ENCODE measurements at places on chromosomes 12 and 14.
A peak's percentile ranks its signal among the peaks of the same experiment; 100 is the strongest.

- no peak for DNase-seq
Measured at GRCh38 chr12:53963434-53964314, 9.0 kb downstream of the HOXC12 start.

- no peak for DNase-seq
Measured at GRCh38 chr14:85487215-85487614, 42.7 kb upstream of the FLRT2 start.

DNA sequence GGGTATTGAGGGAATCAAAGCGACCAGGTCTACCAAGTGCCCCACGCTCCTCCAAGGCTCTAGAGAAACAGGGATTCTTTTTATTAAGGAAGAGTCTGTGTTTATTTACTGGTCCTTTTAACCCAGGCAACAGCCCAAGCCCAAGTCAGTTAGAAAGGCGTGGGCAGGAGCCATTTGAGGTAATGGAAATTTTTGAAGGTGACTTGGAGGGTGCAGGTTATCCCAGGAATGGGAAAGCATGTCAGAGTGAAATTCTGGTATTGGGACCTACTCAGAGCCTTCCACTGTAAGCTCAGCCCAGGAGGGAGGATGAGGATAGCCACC is 2.9 kb downstream of the SLC6A12 start:
- DNase-seq, result no peak

DNA sequence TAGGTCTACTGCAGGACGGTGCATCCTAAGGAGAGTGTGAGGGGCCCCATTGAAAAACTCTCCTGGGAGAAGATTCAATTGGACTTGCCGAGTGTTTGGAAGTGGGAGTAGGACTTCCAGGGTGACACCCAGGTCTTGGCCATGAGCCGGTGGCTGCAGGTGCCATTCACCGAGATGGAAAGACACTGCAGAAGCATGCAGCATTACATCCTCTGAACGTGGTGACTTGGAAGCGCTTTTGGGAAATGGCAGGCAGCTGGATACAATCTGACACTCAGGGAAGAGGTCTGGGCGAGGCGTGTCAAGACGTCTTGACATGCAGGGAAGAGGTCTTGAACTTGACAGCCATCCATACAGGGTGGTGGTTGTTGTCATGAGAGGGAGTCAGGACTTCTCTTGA is 126.9 kb downstream of the PAPOLA start:
- no peak for DNase-seq

- DNase-seq, result no peak
Measured at GRCh38 chr12:58528271-58528670, 392.0 kb downstream of the LRIG3 start.

- DNase-seq, result no peak
Measured at GRCh38 chr12:121113057-121113456, 19.6 kb upstream of the P2RX7 start.

GRCh38 chr12:45644541-45644940 is 85.0 kb upstream of the ARID2 start:
- DNase-seq, result no peak

- no peak for DNase-seq
Measured at GRCh38 chr12:70784042-70784668, 136.4 kb downstream of the PTPRR start.

- no peak for DNase-seq
Measured at GRCh38 chr12:3092764-3093163, 15.6 kb downstream of the TSPAN9 start.

- no peak for DNase-seq
Measured at GRCh38 chr12:94267921-94268471, 119.6 kb downstream of the PLXNC1 start.

- DNase-seq, result no peak
Measured at GRCh38 chr14:38505973-38506249, 250.0 kb upstream of the CLEC14A start.

- peak; percentile 95 for DNase-seq
Measured at GRCh38 chr12:118376089-118377020, at the start of gene SUDS3. Gene SUDS3 (plus strand): TSS chr12:118376555. CDS start chr12:118376692, 137 bp downstream.

DNA sequence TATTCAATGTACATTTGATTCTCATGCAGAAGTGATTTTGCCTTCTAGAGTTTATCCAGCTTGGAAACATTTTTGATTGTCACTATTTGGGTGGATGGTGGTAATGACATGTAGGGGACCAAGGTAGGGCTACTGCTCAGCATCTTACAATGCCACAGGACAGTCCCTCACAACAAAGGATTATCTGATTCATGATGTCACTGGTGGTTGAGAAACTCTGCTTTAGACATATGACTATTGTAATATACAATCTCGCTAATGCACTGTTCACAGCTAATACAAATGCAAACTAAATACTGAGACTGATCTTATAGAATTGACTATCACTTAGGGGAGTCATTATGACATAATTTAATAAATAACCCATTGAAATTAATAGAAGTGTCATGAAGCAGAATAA is 60.4 kb upstream of the BTG1 start:
- DNase-seq, result no peak

GRCh38 chr14:38238332-38238731 is 17.6 kb downstream of the CLEC14A start:
- no peak for DNase-seq

GRCh38 chr14:39038542-39038941 is 64.5 kb downstream of the SEC23A start:
- DNase-seq, result no peak

GRCh38 chr14:93751946-93752655 is 36.2 kb downstream of the PRIMA1 start:
- no peak for DNase-seq

DNA sequence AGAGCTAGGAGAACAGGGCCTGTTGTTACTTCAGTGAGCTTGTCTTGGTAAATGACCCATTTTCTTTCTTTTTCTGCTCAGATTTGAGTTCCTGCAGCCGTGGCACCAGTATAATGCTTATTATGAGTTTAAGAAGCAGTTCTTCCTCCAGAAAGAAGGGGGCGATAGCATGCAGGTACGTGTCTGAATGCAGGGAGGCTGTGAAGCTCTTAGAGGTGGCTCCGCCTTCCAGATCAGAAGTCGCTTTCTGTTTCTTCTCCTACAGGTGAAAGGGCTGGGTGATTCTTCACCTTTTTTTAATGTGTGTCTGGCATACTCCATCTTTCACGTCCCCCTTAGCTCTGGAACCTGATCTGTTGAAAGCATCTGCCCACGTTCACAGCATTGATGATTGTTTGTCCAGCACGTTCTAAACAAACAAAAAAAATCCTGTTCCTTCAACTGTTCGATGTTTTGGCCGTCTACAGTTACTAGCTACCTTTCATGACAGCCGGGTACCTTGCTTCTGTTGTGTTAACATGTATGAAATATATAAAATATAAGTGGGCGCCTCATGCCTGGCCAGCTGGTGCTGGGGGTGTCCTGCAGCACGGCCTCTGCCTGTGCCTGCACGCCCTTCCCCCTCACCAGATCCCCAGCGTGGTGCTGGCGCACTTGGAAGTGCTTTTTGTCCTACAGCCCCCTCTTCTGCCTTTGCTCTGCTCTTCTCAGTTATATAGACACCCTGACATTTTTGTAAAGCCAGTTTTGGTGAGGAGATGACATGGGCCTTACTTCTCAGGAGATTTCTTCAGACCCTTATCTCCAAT is 44.6 kb downstream of the SFSWAP start:
- peak; percentile 57 for DNase-seq

DNA sequence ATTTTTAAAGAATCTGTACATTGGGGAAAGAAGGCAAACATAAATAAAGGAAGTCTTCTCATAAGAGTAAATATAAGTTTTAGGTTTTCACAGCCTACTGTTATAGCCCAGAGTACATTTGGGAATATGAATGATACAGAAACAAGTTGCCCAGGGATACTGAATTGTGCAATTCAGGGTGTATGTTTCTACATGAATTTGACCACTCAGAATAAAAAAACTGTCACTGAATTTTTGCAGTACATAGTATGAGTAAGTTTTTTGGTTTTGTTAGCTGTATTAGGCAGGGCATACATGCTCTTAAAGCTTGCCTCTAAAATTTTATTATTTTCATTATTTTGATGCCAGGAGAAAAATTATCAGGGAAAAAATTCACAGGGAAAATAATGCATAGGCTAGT is 6.6 kb upstream of the PCNX4 start:
- DNase-seq, result no peak

- no peak for DNase-seq
Measured at GRCh38 chr12:132774646-132775275, 13.1 kb upstream of the ANKLE2 start.

- no peak for DNase-seq
Measured at GRCh38 chr14:104567141-104567956, 12.2 kb upstream of the C14orf180 start.

- DNase-seq, result peak; percentile 45
Measured at GRCh38 chr12:26122681-26123481, 2.0 kb downstream of the BHLHE41 start.

- DNase-seq, result no peak
Measured at GRCh38 chr12:91019455-91019854, 14.7 kb upstream of the EPYC start.

- peak; percentile 83 for DNase-seq
Measured at GRCh38 chr12:115916910-115917668, 360.4 kb downstream of the MED13L start.

DNA sequence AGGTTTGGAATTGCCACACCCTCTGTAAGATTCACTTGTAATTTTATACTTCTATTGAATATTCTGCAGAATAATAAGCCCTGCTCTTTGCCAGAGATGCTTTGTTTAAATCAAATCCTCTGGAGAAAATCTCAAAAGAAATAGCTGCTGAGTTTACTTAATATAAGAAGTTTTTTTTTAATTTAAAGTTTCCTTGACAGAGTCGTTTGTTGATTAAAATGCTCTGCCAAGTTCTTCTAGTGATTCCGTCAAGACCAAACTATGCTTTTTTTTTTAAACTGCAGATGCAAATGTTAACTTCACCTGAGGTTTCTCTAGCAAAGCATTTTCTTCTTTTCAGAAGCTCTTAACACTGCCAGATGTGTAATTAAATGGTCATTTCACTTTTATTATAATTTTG is 13.4 kb upstream of the NAV3 start:
- no peak for DNase-seq

DNA sequence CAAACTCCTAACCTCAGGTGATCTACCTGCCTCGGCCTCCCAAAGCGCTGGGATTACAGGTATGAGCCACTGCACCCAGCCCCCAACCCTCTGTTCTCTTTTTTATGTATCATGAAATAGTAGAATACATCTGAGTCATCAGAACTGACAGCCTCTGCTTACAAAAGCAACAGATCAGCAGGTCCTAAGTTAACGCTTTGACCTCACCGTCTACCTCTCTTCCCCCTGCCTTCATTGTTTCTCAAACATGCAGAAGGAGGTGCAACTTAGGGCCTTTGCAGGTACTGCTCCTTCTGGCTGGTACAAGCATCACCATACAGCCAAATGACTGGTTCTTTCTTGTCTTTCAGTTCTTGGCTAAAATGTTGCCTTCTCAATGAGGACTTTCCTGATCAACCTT is 249.2 kb downstream of the PAWR start:
- DNase-seq, result no peak

- DNase-seq, result peak; percentile 66
Measured at GRCh38 chr14:49173765-49174373, 412.3 kb downstream of the RPS29 start.

- DNase-seq, result no peak
Measured at GRCh38 chr14:60878536-60878935, 102.3 kb downstream of the TRMT5 start.

DNA sequence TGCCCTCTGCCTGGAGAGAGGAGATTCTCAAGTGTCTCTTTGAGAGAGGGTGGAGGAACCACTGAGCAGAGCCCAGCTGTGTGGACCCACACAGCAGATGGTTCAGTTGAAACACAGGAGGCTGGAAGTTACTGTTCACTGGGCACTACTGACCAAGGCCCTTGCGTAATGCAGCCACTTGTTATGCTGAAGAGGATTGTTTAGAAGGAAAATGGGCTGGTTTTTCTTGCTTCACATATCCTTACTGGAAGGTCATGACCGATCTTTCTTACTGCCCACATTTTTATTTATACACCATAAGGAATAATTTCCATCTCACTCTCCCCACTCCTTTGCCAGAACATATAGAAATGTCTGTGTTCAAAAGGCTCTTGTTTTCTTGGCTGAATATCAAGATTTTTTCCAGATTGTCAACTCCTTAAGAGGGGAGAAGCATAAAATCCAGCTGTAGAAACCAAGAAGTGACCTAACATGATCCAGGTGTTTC is 375.1 kb upstream of the DDHD1 start:
- DNase-seq, result no peak

- no peak for DNase-seq
Measured at GRCh38 chr12:92968176-92968813, 39.2 kb upstream of the EEA1 start.

GRCh38 chr12:129231491-129231890 is 378.2 kb downstream of the GLT1D1 start:
- DNase-seq, result no peak

GRCh38 chr12:132953771-132954170 is 2.3 kb downstream of the ZNF605 start:
- DNase-seq, result no peak

- DNase-seq, result no peak
Measured at GRCh38 chr14:35401422-35402265, 2.9 kb downstream of the NFKBIA start.

GRCh38 chr12:55727643-55728185 is 1.1 kb downstream of the CD63 start:
- DNase-seq, result no peak

- DNase-seq, result no peak
Measured at GRCh38 chr12:89451841-89452251, 72.8 kb downstream of the GALNT4 start.

- DNase-seq, result no peak
Measured at GRCh38 chr12:76549131-76549530, 10.4 kb downstream of the OSBPL8 start.
